ENCODE measurements at places on chromosomes 1 and 21.

GRCh38 chr1:9263276-9263855 lies 28.8 kb downstream of the H6PD start:
- no peak for DNase-seq

GRCh38 chr1:234881893-234882771 lies 246.5 kb downstream of the TOMM20 start:
- DNase-seq, result no peak

GRCh38 chr21:45125357-45125756 lies 51.0 kb downstream of the ADARB1 start:
- DNase-seq, result no peak

DNA sequence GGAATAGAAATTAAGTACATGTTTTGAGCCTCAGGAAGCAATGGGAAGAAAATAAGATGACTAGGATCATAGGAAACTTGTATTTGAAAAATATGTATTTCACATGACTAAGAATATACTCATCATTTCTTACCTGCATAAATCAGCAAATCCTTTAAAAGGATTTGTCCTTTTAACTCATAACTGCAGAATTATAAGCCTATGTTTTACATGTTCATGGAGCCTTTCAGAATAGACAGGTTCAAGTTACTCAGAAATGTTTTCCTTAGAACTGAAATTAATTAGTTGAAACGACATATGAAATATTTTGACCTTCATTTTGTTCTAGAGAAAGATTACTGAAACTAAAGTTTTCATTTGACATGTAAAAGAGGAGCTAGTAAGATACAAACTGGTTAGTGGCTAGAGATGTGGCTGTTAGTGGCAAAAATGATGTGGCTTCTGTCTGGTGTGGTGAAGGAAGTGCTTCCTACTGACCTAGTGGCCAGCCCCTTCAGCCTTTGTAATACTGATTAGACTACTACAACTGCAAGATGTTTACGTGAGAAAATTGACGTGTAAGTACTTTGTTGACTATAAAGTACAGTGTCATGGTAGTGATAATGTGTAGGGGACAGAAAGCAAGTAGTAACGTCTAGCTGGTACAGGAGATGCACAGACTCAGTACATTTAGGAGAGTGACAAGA lies 54.7 kb downstream of the PACC1 start:
- no peak for DNase-seq

GRCh38 chr1:156153362-156153761 lies at the start of gene SEMA4A:
Gene SEMA4A, plus strand, starts transcription at chr1:156153585. Its CDS starts 994 bp downstream, at chr1:156154579.
- DNase-seq, result no peak

DNA sequence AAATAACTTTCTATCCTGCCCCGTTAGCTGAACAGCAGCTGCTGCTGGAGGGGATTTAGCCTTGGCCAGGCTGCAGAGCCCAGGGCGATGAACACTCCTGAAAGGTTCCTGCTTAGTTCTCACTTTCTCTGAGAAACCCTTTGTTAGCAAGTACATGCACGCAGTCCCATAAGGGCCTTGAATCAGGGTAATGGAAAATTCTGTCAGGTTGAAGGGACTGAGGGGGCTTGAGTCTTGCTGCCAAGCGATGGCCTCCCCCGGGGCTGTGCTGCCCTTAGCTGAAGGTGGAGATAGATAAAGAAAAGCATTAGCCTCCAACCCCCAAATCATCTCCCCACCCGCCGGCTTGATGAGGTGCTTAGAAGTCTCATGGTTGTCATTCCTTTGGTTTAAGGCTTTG lies 7.9 kb downstream of the GJA5 start:
- no peak for DNase-seq

DNA sequence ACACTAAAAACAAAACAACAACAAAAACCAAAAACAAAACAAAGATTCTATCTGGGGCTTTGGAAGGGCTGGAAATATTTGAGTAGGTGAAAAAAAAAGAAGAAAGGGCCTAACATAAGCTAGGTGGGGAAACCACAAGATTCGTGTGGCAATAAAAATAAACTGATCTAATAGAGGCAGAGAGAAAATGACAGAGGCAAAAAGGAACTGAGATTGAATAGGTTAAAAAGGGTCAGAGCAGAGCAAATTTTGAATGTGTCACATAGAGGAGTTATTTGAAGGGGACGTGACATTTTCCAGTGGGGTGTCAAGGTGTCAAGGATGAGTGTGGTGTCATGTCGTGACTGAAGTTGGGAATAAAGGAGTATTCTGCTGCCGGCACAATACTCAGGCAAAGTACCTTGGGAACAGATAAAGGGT lies 65.2 kb upstream of the RALGPS2 start:
- DNase-seq, result no peak

DNA sequence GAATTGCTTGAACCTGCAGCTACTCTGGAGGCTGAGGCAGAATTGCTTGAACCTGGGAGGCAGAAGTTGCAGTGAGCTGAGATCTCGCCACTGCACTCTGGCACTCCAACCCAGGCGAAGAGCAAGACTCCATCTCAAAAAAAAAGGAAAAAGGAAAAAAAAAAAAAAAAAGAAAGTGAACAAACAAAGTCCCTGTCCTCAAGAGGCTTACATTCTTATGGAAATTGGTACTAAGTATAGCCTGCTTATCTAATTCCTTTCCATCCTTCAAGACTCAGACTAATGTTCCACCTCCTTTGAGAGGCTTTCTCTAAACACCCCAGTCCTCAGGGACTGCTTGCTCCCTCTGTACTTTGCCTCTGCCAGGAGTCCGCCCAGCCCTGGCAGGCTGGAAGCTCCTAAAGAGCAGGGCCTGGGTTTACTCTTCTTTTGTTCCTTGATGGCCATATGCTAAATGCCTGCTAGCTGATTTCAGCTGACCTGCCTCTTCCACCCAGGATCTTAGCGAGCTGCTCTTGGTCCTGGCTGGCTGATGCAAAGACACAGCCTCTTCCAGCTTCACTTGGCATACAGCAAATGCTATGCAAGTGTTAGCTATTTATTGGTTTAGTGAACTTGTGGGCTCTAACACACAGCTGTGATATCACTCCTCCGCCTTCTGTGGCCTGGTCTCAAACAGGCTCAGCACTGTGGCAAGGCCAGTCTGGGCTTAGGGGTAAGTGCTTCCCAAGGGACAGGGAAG lies 9.8 kb downstream of the SLC9A1 start:
- no peak for DNase-seq

- no peak for DNase-seq
Measured at GRCh38 chr1:91582431-91582921, 81.8 kb downstream of the CDC7 start.

DNA sequence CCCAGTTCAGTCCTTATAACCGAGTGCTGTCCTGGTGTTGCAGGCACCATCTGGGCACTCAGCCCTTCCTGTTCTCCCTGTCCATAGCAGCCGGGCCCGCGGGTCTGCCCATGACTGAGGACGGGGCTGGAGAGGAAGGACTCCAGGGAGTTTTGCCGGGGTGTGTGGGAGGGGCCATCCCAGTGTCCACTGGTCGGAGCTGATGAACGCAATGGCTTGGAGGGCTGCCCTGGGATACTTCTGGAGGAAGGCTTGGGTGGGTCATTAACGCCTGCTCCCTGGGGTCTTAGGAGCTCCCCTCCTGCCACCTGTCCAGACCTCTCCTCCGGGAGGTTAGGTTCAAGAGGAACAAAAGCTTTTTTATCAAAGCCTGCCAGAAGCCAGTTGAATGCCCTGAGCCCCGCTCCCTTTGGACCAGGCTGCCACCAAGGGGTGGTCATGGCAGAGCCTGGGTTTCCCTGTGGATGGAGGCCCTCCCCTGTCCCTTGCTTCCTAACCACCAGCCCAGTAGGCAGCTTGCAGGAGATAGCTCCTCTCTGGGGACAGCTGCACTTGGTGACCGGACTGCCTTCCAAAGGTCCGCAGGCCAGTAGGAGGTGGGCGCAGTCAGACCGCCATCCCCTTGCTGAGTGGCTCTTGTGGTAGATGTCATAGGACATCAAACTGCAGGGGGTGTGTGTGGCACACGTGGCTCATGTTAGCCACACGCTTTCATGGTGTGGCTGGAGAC lies 61.3 kb downstream of the TRIM11 start:
- DNase-seq, result no peak

GRCh38 chr1:40315795-40316594 lies 1.1 kb downstream of the COL9A2 start:
- no peak for DNase-seq

- DNase-seq, result no peak
Measured at GRCh38 chr1:220226752-220227151, 45.5 kb downstream of the RAB3GAP2 start.

GRCh38 chr1:203338335-203339036 lies 12.4 kb downstream of the FMOD start:
- peak; percentile 42 for DNase-seq

GRCh38 chr1:50982611-50983010 lies 12.6 kb downstream of the CDKN2C start:
- DNase-seq, result no peak

DNA sequence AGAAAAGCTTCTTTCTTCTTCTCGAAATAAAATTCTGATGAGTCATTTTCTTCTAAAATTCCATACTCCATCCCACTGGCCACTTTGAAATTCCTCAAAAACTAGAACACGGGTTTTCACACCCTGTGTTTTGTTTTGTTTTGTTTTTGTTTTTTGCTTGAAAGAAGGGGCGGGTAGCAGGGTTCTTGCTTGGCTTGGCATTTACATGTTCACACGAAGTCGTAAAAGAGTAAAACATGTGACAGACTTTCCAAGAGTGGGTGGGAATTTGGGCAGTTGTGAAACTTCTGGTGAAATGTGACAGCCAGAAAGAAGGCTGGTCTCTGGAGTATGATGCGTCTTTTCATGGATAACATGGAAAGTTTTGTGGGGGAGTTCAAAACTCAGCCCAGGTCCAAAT lies 47.1 kb upstream of the FMN2 start:
- DNase-seq, result no peak
